Glutamatergic neuron (in vitro differentiated cells): ENCODE measurements at places on chromosomes 7 and 10. TPM values are rescaled to one million over a fixed set of nuclear protein-coding genes. Genes with fewer than 3 reads are reported as not detected.

GRCh38 chr7:131773413-131773812 lies 217.0 kb upstream of the PODXL start:
- DNase-seq: no peak

GRCh38 chr10:17878896-17879295 lies 69.7 kb downstream of the MRC1 start:
- DNase-seq: no peak

DNA sequence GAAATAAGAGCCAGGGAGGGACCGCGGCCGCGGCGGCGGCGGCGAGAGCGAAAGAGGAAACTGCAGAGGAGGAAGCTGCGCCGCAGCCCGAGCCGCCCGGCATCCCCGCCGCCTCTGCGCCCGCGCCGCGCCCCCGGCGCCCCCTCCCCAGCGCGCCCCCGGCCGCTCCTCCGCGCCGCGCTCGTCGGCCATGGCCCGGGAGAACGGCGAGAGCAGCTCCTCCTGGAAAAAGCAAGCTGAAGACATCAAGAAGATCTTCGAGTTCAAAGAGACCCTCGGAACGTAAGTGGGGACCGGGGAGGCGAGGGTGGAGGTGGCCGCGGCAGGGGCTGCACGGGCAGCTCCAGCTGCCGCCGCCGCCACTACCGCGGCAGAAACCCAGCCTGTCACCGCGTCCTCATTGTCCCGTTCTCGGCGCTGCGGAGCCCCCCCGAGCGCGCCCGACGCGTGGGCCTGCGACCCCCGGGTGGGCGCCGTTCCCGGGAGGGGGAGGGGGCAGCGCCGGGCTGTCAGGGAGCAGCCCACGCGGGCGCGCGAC lies 351 bp downstream of the CAMK1D start:
- DNase-seq: peak; percentile 46

The CYP3A7 gene
- total RNA-seq: not detected

The CYP2C8 gene
- total RNA-seq: 3.2 TPM

The SLC39A12 gene
- not detected for total RNA-seq

The RBP4 gene
- total RNA-seq: not detected
